ENCODE measurements at places on chromosomes 5 and 9.
A peak's percentile ranks its signal among the peaks of the same experiment; 100 is the strongest.

DNA sequence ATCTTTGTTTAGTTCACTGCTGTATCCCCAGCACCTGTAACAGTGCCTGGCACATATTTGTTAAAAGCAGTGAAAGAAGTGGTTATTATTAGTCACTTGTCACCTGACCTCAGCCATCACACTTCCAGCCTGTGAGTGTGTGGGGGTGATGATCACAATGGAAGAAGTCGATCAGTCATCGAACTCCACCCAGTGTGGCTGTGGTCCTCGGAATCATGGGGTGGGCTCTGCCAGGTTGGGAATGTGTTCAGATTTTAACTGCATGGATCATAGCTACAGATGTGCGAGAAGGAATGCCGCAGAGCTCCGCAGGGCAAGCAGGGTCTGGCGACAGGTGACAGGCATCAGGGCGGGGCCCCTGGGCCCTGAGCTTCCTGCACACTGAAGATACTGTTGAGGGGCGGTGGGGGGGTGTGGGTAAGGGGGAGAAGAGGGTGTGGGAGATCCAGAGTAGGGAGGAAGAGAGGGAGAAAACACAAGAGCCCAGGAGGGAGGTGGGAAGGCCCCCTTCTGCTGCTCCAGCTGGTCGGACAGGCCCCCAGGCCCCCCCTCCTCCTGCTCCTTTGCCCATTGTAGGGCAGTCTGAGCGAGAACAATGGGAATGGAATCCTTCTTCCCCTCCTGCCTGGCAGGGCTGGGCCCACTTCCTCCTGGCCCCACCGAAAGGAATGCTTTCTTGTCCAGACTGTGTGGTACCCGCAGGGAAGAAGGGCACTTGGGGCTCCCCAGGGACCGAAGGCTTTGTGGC lies 89.6 kb downstream of the SPRY4 start:
- DNase-seq = no peak

- DNase-seq = no peak
These were observed 10.6 kb upstream of the CXXC5 start for GRCh38 chr5:139637438-139638089.

- DNase-seq = no peak
These were observed 8.6 kb downstream of the TLN1 start for GRCh38 chr9:35723426-35723825.

- DNase-seq = no peak
These were observed 603.8 kb downstream of the TLE4 start for GRCh38 chr9:80175286-80176150.

DNA sequence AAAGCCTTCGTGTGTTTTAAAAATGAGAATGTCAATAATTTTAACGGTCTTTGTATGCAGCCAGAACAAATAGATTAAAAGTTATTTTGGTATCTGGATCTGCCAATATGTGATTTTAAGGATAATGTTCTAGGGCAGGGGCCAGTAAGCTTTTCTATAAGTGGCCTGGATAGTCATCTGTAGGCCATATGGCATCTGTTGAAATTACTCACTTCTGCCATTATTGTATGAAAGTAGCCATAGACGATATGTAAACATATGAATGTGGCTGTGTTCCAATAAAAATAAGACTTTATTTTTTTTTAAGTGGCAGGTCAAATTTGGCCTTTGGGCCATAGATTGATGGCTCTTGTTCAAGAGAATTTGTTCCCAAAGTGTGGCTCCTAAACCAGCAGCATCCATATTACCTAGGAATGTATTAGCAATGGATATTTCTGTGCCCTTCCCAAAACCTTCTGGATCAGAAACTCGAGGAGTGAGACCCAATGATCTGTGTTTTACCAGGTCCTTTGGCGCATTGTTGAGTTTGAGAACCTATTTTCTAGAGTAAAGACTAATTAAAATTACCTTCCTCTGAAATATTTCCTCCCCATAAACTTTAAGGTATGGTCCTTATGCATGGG lies 55.9 kb downstream of the C6 start:
- no peak for DNase-seq

GRCh38 chr9:137986268-137987099 lies 108.9 kb downstream of the CACNA1B start:
- DNase-seq = no peak

- DNase-seq = no peak
These were observed 234.9 kb upstream of the RIOK2 start for GRCh38 chr5:97417986-97418385.

GRCh38 chr5:173758676-173759075 lies 129.5 kb upstream of the CPEB4 start:
- no peak for DNase-seq

DNA sequence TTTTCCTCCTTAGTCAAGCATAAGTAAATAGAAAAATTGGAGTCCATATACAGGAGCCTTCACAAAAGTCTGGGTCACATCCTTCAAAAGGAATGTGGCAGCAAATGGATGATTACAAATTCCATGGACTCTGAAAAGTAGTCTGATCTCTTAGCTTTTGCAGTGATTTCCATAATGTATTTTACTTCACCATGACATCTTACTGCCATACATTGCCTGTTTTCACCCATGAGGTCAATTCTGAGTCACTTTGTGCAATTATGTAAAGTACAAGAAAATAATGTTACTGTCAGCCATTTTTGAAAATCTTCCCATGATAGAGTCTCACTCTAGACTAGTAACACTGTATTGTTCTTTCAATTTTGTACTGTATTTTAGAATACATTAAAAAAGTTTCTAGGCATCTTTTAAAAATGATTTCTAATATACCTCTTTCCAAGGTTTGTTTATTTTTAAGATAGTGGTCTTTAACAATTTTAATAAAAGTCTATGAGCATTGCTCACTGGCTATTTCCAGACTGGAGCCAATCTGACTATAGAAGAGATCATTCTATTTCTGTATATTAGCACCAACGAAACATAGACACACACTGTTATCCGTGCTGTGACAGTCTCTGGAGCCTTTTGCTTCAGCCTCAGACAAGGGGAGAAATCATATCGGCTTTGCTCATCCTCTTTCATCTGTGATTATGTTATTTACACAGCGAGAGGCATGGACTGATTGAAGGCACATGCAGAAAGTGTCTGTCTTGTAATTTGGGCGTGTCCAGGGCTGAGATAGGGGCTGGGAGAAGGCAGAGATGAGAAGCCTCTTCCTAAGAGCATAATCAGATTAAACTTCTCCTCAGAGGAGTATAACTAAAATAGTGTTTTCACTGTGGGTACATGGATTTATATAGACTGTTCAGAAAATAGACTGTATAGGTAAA lies 22.9 kb upstream of the ACTBL2 start:
- no peak for DNase-seq

GRCh38 chr5:50969151-50970031 lies 303.0 kb downstream of the PARP8 start:
- peak; percentile 23 for DNase-seq

DNA sequence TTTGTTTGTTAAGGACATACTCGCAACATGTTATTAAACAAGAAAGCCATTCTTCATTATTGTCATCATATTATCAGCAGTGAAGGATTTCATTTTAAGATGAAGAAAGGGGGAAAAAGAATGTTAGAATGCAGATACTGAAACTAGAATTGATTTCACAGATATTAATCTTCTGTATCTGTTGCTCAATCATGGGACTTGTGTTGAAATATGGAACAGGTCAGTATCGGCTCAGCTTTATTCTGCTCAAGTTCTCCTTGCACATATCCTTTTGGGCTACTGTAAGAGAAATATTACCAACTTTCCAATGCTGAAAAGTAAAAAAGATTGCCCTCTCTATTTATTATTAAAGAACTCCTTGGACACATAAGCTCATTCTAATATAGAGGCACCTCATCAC lies 13.8 kb upstream of the ANXA1 start:
- DNase-seq = no peak

- DNase-seq = peak; percentile 25
These were observed 16.5 kb downstream of the SPACA9 start for GRCh38 chr9:132894862-132895835.

DNA sequence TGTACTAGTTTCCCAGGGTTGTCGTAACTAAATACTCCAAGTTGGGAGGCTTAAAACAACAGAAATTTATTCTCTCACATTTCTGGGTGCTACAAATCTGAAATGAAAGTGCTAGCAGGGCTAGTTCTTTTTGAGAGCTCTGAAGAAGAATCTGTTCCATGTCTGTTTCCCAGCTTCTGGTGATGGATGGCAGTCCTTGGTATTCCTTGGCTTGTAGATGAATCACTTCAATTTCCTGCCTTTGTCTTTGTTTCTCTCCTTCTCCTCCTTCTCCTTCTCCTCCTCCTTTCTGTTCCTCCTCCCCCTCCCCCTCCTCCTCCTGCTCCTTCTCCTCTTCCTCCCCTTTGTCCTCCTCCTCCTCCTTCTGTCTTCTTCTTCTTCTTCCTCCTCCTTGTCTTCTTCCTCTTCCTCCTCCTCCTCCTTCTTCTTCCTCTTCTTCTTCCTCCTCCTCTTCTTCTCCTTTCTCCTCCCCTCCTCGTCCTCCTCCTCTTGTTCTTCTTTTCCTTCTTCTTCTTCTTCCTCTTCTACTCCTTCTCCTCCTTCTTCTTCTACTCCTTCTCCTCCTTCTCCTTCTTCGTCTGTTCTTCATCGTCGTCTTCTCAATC lies 104.7 kb upstream of the ANKRD55 start:
- no peak for DNase-seq

- DNase-seq = no peak
These were observed 38.1 kb downstream of the ADAMTS2 start for GRCh38 chr5:179307013-179307800.

DNA sequence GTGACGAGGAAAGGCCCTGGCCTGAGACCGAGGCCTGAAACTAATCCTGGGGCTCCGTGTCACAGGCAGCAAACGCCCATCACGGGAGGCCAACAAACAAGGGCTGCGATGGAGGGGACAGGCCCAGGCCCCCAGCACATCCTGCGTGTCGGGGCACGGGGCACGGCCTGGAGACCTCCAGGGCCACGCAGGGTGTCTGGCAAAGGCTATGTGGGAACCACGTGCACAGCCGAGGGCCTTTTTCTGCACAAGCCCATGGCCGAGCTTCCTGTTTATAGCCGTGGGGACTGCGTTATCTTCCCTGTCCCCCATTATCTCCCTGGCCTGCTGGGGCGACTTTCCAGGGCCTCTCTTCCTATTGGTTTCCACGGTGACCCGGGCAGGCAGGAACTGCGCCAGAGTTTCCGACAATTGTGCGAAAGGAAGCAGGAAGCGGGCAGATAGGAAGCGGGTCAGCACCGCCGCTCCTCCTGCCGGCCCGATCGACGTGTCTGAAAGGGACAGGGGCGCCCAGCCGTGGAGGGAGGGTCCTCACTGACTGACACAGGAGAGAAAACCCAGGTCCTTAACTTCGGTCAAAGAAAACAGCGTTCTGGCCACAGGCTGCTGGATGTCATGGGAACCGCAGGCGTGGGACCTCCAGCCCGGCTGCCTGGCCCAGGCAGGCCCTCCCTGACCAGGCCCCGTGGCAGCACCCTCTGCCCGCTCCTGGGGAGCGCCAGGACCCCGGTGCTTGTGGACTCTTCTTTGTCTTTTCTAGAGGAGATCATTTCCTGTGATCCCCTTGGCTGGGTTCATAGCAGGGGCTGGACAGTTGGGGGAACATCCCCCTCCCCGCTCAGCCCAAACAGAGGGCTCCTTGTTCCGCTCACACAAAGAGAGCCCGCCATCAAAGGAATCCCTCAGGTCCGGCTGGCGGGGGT lies 29.1 kb upstream of the SEC16A start:
- no peak for DNase-seq

- DNase-seq = no peak
These were observed 54.1 kb downstream of the USP20 start for GRCh38 chr9:129889122-129889940.

GRCh38 chr5:2802693-2803365 lies 51.4 kb upstream of the IRX2 start:
- DNase-seq = no peak

GRCh38 chr9:132485393-132485792 lies 75.4 kb downstream of the CFAP77 start:
- no peak for DNase-seq

GRCh38 chr9:105835721-105836120 lies 141.4 kb downstream of the TMEM38B start:
- no peak for DNase-seq

DNA sequence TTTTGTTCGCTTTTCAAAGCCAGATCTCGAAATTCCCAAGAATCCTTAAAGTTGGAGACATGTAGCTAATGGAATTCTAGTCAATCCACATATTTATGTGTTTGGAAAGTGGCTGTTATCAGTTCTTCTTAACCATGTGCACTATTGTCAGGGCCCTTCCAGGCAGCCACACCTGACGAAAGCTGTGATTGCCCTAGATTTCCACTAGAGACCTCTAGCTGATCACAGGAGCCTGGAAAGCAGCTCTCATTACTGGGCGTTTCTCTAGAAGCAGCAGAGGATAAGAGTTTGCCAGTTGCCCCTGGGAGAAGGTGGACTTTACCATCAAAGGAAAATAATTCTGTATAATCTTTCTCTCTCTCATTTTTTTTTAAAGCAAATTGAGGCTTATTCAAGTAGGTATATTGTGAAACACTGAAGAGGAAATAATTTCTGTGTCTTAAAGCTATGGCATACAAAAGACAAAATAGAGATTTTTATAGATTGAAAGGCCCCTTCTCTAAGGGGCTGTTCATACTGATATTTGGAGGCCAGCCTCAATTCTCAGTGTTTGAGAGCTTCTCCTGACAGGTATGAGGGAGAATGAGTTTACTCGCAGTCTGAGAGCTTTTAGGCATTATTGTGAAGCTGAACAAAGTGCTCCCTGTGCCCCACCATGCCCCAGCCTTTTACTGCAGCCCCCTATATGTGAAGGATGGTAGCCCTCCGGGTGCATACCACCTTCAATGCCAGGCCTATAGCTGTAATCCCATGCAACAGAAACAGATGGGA lies 405.4 kb upstream of the ACTBL2 start:
- DNase-seq = no peak

DNA sequence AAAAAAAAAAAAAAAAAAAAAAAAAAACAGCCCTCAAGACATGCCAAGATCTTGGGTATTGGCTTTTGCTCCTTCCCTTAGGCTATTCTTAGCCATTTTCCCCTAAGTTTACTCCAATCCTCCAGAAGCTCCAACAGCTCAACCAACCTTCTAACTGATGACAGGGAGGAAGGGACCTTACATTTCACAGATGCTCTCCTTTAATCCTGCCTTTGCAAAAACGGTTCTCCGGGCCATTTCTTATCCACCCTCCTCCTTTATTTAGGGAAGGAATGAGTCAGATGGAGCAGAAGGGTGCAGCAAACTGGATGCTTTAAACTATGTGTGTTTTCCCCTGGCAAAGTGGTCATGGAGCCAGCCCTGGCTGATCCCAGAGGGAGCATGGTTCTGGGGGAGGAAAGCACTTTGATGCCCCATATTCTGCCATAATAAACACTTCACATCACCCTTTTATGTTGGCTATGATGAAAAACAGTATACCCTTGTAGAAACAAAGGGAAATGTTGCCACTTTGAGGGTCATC lies 369.4 kb upstream of the DMAC1 start:
- DNase-seq = no peak

- no peak for DNase-seq
These were observed 94.9 kb downstream of the HTR4 start for GRCh38 chr5:148559461-148559860.

- DNase-seq = no peak
These were observed at the start of gene PAEP for GRCh38 chr9:135561391-135562234. Gene PAEP, plus strand, starts transcription at chr9:135561756.

DNA sequence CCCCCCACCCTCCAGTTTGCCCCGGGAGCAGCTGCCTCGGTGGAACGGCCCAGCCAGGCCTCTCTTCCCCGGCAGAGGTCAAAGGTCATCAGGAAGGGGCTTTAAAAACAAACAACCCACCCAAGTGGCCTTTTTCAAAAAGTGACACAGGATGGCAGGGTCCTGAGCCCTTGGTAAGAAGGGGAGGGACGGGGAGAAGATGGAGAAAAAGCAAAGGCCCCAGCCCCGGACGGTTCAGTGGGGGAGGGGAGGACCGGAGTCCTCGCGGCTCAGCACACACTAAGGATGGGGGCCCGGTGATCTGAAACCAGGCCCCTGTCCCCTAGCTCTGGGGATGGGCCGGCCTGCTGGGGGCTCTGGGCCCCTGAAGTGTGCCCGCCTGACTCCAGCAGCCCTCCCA lies 1.1 kb downstream of the PRRX2 start:
- DNase-seq = no peak

All from urinary bladder (tissue), 4 donors.